ENCODE measurements at places on chromosomes 6 and 20.

- DNase-seq, result no peak
Observed at GRCh38 chr20:20498076-20498861, 130.4 kb downstream of the INSM1 start.

GRCh38 chr6:136887953-136888352, 34.1 kb upstream of the SLC35D3 start:
- no peak for DNase-seq

- DNase-seq, result no peak
Observed at GRCh38 chr20:38680500-38681306, 43.6 kb upstream of the SLC32A1 start.

DNA sequence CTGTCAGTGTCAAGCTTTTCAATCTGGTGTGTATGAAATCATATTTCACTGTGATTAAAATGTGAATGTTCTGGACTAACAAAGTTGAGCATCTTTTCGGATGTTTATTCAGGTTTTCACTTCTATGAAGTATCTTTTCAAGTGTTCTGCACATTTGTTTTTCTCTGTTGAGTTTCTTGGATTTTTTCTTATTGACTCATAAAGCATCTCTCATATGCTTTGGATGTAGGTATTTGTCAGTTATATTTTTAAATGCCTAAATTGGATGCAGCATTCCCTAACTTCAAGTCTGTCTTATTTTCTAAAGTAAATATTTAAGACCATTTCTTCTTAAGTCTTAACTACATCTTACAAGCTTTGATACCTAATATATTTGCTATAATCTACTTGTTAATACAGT, 398.0 kb downstream of the PLCB1 start:
- no peak for DNase-seq

DNA sequence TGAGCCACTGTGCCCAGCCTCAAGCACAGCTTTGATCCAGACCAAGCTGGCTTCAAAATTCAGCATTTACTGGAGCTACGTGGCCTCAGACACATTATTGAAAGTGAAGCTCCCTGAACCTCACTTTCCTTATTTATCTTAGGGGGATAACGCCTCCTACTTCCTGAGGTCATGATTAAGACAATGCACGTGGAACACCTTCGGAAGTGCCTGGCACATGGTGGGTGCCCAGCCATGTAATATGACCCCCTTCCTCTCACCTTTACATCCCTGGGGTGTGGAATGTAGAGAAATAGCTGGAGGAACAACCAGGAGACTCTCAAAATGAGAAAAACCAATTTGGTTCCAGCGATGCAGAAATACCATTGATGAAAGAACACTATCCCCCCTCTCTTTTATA, 1.6 kb upstream of the CLPS start:
- DNase-seq, result no peak

GRCh38 chr20:11727708-11728107, 190.0 kb upstream of the BTBD3 start:
- no peak for DNase-seq

DNA sequence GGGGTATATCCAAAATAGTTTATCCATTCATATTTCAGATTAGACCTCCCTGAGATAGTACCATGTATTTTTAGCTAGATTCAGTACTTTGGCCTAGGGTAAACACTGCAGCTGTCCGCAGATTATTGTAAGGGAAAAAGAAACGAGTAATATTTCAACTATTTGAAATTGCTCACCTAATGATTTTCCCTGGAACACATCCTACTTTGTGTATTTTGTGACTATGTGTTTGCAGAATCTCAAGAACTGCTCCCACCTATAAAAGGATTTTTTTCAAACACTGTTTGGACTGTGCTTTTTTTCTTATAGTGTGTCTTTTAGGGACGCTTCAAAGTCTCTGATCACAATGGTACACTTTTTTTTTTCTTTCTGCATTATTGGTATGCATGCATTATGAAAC, 42.3 kb downstream of the RGS17 start:
- no peak for DNase-seq

GRCh38 chr6:134041093-134041492, 11.3 kb downstream of the SLC2A12 start:
- no peak for DNase-seq

DNA sequence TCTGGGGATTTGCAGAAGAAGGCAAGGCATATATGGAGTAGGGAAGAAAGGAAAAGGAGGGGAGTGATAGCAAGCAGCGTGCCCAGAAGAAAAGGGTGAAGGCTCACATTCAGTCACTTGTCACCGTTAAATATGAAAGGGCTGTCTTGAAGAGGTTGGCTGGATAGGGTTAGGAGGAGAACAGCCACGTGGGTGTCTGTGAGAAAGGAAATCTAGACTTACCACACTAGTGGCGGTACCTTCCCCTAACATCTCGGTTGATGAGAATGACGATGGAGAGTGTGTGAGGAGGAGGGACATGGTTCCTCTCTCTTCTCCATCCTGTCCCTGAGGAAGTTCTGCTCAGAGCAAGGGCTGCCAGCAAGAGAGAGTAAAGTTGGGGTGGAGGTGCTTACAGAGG, 74.3 kb upstream of the CCN6 start:
- no peak for DNase-seq

GRCh38 chr6:111263837-111264236, 176.5 kb downstream of the SLC16A10 start:
- DNase-seq, result no peak

DNA sequence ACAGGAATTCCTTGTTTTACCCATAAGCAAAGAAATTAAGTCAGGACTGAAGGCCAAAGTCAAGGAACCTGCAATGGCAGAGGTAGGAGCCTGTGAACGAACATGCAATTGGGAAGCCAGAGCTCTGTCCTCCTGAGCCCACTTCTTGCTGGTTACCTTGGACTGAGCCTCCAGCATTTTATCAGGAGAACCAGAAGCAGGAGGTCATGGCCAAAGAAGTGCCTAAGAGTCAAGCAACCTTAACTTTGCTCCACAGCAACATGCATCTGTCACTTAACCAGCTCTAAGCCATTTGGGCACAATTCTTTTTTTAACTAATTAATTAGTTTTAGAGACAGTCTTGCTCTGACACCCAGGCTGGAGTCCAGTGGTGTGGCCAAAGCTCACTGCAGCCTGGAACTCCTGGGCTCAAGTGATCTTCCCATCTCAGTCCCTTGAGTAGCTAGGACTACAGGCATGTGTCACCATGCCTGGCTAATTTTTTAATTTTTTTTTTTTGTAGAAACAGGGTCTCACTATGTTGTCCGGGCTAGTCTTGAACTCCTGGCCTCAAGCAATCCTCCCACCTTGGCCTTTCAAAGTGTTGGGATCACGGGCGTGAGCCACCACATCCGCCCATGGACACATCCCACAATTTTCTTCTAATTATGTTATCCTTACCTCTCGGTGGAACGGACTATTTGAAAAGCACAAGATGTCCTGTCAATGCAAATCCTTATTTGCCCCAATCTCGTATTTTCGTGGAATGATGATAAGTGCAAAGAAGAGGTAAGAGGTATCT, 334.2 kb downstream of the CD83 start:
- no peak for DNase-seq

DNA sequence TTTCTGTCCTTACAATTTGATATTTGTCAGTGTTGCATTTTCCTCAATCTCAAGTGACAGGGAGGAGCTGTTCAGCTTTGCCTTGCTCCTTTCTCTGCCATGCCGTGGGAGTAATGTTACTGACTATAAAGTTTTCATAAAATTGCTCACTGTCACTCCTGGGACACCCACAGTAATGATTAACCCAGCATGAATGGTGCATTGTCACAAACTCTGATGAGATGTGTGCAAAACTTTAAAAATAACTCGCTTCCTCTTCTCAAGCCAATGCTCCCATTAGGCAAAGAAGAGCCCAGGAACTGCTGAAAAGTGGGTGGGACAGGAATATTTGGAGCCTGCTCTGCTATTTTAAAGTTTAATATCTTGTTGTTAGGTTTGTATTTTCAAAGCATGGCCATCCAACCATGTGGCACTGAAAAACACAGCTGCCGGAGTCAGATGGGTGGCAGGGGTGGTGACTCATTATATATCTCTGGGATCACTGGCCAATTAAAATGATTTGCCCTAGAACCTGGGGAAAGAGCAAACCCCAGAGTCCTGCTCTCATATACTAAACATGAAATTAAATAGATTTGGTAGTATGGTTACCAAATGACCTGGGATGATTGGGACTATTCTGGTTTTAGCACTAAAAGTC, 260.1 kb downstream of the BTBD3 start:
- DNase-seq, result no peak

- no peak for DNase-seq
Observed at GRCh38 chr20:54345301-54345724, 130.1 kb upstream of the DOK5 start.

- no peak for DNase-seq
Observed at GRCh38 chr6:3405182-3405518, 51.7 kb downstream of the SLC22A23 start.

GRCh38 chr6:89662659-89663223, 24.2 kb upstream of the LYRM2 start:
- no peak for DNase-seq

DNA sequence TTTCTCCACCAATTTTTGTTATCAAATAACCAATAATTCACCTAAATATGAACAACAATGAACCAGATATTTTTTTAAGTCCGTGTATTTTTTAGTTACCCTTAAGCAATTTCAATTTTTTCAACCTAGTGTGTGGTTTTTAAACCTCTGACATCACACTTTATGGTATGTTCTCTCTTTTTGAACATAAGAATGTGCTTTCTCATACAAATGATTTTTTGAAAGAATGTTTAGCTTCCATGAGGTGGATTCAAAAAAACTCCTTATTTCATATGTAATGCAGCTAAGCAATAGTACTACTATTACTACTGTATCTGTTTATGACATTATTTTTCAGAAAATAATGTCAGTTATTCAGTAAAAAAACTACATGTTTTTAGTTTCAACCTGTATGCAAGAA, 19.4 kb upstream of the MEI4 start:
- no peak for DNase-seq

DNA sequence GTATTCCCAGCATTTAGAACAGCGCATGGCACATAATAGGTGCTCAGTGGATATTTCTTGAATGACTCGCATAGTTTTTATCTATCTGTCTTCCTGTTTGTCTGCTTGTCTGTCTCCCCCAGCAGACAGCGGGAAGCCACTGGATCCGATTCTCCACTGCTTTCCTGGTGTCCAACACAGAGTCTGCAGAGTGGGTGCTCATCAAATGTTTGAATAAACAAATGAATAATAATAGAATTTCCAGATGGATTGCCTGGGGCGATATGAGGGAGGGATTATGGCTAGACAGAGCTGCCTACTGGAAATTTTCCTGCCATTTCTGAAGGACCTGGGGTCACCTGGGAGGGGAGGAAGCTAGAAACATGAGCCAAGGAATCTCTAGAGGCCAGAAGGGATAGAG, 18.9 kb downstream of the CDH22 start:
- no peak for DNase-seq

DNA sequence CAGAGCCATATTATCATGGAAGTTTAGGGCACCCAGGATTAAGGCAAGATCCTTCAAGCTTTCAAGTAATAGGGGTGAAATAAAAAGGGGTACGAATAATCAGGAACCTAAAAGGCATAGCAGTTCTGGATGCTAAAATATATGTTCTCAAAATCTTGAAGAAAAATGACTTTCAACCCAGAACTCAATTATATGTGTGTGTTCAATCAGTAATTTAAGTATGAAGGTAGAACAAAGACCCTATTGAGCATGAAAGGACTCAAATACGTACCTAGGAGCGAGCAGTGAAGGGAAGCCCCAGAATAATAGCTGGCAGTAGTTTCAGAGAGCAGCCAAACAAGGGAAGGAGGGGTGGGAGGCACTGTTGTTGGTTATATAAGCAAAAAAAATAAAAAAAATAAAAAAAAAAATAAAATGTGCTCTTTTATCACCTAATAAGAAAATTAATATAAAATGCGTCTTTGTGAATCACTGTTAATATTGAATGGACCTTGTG, 45.4 kb downstream of the MYO6 start:
- DNase-seq, result no peak

GRCh38 chr20:60132827-60133670, 174.8 kb downstream of the CDH26 start:
- no peak for DNase-seq

- DNase-seq, result no peak
Observed at GRCh38 chr20:53162251-53162835, 190.2 kb downstream of the TSHZ2 start.

DNA sequence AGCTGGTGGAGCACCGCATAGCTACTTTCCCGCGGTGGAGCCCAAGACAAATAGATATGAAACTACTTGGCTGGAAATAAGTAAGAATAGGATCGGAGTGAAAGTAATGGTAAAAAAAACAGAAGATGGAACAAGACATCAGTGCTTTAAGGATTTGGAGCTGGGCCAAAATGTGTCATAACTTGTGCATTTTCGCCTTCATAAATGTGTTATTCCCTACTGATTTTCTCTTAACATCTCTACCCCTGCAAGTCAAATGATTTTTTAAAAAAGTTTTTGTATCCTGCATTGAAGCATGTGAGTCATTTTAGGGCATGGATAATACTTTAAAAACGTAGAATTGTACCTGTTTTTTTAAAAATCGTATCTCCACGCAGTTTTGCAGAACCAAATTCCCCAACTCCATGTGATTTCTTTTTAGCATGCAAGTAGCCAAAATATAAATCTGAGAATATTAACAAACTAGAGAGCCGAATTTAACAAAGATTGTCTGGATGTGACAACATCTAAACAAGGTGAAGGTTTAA, 882 bp upstream of the FAM184A start:
- no peak for DNase-seq

DNA sequence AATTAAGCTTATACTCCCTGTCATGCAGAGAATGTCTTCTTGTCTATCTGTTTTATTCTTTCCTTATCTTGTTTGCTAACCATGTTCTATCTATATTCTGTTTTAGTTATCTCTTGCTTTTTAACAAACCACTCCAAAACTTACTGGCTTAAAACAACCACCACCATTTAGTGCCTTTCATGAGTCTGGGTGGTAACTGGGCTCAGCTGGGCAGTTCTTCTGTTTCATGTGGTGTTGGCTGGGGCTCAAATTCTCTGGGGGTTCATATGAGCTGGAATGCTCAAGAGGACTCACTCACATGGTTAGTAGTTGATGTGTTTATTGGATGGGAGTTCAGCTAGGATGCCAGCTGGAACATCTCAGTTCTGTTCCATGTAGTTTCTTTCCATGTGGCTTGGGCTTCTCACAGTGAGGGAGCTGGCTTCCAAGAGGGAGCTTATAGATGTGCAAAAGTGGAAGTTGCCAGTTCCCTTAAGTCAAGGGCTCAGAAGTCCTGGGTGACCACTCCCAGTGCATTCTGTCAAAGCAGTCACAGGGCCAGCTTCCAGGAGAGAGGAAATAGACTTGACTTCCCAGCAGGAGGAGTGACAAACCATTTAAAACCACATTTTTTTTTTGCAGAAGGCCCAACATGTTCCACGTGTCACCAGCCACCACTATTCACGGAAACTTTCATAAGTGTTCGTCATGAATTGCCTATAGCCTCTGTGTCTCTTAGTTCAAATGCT, 70.4 kb downstream of the PLCB4 start:
- DNase-seq, result no peak

DNA sequence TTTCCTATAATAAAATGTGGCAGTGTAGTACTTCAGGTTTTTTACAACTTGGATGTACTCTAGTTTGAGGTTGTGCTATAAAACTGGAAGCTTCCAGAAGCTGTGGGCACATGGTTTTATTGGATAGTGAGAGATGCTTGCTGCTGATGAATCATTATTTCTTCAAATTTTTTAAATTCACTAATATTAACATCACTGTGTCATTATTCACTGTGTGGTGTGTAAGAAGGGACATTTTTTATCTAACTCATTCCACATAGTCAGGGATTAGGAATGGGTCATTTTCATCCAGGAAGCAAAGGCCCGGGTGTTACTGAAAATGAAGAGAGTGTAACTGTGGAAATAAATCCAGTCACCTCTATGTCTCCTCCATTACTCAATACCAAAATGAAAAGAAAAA, 421.0 kb downstream of the TENT5A start:
- DNase-seq, result no peak

- no peak for DNase-seq
Observed at GRCh38 chr6:79646006-79646405, 14.9 kb downstream of the SH3BGRL2 start.

Measured in NCI-H1048 (cell line).